ENCODE measurements at places on chromosomes 7 and 10.

GRCh38 chr7:157979636-157980340 is 607.8 kb downstream of the PTPRN2 start:
- no peak for DNase-seq

DNA sequence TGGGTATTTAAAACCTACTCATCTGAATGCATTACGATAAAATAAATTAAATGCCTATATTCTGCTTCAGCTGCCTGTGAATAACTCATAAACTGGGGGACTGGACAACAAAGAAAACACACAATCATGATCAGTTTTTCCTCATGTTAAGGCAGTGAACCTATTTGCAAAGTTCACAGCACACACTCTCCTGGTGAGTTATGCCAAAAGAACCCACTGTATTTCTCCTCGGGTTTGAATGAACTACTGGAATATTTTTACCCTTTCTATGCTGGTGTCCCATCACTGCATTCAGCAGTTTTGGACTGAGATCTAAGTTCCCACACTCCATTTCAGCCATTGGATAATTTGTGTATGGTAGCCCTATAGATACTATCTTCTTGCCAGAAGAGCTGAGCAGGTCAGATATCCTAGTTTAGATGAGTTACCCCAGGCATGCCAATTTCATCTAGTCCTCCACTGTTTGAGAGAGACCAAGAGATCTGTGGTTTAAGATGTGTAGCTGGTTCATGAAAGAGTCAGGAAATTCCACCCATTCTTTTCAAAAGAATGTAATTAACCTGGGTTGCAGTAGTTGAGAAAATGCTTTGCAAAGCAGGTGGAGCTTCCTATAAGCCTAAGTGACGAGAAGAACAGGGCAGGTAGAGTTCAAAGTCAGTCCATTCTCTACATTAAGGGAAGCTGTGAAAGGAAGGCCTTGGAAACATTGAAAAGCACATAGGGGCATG is 101.7 kb downstream of the PLXDC2 start:
- no peak for DNase-seq

- DNase-seq: no peak
Observed at GRCh38 chr7:77481615-77482014, 55.5 kb upstream of the PTPN12 start.

GRCh38 chr10:71795248-71795647 is 21.9 kb upstream of the VSIR start:
- no peak for DNase-seq

- DNase-seq: no peak
Observed at GRCh38 chr10:100807241-100807951, 62.0 kb downstream of the PAX2 start.

- DNase-seq: no peak
Observed at GRCh38 chr7:23393636-23394035, 76.7 kb downstream of the IGF2BP3 start.

DNA sequence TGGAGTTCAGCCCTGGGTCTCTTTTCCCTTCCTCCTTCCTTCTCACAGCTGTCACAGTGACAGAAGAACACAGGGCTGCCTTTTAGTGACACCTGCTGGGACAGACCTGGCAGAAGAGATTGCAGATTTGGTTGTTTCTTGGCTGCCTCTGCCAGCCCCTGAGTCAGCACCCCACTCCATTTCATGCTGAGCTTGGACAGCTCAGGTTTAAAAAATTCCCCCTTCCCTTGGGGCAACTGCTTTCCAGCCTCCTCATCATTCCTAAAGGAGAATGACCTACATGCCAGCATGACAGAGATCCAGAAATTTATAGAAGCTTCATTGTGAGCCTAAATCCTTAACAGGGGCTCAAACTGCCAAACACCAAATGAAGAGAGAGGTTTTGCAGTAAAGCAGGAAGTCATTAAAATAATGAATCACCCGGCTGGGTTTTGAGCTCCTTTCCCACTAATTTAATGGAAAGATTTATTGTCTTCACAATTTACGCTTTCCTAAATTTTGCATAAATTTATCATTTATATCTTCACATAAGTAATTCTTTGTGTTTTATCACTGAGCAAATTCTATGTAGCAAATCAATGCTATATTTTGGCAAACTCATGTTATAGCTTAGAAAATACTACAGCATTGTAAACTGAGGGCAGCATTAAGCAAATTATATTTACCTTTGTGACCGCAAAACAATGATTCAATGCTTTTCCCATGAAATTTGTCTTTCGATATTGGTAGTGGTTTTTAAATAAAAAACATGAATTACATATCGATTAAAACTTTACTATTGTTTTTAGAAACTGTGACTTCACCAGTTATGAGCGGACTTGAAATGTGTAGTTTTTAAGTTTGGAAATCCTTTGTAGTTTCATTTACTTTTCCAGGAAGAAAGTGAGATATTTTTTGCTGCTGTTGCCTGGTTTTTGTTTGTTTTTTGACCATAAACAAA is 399.5 kb upstream of the ANKRD30A start:
- DNase-seq: no peak

GRCh38 chr7:113936982-113937381 is 18.2 kb upstream of the PPP1R3A start:
- DNase-seq: no peak

DNA sequence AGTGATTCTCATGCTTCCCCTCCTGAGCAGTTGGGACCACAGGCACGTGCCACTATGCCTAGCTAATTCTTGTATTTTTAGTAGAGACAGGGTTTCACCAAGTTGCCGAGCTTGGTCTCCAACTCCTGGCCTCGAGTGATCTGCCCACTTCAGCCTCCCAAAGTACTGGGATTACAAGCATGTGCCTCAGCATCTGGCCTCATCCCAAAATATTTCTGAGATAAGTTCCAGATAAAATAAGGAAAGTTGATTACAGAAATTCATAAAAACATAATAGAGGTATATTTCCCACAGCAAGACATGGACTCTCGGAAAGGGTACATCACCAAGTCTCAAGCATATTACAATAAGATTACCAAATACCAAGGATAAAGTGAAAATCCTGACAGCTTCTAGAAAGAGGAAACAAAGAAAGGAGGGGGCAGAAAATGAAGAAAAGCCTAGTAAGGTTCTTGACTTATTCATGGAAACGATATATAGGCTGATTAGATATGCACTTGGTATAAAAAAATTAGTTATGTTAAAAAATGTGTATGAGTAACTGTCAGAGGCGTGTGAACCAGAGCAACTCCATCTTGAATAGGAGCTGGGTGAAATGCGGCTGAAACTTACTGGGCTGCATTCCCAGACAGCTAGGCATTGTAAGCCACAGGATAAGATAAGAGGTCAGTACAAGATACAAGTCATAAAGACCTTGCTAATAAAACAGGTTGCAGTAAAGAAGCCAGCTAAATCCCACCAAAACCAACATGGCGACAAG is 35.0 kb downstream of the IQUB start:
- no peak for DNase-seq

DNA sequence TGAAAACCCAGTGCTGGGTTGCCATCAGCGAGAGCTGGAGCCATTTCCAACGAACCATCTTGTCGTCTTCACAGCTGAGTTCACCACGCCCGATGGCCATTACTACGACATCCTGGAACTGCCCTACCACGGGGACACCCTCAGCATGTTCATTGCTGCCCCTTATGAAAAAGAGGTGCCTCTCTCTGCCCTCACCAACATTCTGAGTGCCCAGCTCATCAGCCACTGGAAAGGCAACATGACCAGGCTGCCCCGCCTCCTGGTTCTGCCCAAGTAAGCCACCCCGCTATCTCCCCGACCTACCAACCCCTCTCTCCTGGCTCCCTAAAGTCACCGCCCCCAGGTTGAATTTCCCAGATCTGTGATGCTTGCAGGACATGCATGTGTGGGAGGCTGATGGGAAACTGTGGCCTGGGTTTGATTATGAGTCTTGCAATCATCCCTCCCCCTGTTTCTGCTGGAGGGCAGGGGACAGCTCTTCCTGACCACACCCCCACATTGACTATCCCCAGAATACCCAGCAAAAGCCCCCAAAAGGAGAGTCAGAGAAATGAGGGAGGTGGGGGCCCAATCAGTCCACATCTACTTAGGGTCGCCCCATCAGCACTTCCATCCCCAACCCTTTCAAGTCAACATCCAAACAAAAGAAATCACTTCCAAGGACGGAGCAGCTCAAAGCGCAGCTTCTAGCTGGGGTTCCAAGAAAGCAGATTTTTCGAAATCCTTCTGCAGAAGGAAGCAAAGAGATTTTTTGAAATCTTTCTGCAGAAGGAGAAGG is 6.9 kb downstream of the SERPINE1 start:
- no peak for DNase-seq

DNA sequence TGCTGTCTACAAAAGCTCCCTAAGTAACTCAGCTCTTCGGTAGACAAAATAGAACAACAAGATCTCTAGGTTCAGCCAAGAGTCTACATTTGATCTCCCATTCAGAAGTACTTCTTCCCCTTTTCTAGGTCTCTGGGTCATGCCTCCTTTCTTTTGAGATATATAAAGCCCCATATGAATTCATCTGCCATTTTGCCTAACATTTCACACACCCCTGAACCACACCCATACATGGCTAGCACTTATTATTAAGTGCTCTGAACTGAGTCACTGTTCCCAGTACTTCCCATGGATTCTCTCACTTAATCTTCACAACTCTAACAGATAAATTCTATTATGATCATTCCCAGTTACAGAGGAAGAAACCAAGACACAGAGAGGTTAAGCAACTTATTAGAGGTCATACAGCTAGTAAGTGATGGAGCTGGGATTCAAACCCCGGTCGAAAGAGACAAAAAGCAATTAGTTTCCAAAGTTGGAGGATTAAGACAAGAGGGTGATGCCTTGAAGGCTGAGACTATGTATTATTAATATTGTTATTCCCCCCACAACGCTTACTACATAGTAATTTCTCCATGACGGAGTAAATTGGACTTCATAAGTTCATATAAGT is 17.3 kb downstream of the MYOF start:
- no peak for DNase-seq

DNA sequence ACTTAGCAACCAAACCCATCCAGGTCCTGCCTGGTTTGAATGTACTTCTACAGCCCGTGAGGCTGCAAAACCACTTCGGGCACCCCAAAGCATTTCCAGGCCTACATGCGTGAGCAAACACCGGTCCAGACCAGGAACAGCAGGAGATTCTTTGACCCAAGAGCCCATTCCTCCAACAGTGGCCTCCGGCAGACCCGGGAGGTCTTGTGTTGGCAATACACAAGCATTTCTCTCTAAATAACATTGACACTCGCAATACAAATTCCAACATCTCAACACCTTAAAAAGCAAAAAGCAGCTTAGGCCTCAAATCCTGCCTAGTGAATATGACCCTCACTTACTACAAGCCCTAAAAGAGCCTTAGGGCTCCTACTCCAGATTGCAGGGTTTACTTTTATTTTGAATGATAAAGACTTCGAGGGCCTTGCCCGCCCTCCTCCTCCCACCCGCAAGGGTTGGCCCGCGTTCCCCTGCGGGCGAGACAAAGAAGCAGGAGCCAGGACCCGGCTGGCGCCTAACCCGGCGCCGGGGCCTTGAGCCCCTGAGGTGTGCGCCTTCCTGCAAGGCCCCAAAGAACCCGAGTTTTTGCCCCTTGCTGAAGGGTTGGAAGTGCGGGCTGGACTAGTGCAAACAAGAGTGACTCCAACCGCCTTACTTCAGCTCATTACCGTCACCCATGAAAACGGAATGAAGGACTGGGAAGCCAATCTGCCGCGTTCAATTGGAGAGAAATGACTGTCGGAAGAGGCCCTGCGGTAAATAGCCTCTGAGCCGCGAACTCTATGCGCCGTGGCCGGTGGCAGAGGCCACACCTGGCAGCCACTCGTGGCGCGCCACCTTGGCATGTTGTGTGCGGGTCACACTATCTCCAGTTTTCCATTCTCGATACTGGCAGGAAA is 3.4 kb upstream of the DLX6 start:
- no peak for DNase-seq

All from naive thymus-derived CD4-positive, alpha-beta T cell (primary cell).